Endothelial cell of umbilical vein (primary cell): ENCODE measurements at places on chromosomes 13 and 19.

DNA sequence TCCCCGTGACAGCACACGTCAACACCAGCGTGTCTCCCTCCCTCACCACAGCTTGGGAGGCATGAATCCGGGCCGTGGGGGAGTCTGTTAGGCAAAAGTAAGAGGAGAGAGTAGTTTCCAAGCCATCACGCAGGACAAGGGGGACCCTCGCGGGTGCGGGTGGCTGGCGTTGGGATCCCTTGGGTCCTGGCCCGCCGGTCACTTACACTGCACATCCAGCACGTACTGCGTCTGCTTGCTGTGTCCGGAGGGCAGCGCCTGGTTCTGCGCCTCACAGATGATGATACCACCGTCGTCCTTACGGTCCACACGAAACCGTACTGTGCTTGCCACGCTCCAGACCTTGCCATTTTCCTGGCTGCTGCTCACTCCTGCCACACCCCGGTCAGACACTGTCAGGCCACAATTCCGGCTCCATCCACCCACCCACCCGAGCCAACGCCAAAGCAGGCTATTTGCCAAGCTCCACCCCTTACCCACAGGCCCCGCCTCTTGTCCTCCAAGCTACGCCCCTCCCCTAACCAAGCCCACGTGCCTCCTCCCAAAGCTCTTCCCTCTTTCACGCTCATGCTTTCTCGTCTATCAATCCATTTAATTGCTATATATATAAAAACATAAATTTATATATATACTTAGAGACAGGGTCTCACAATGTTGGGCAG is 6.6 kb upstream of the ZNF428 start:
- DNase-seq: no peak

- DNase-seq: no peak
Observed at GRCh38 chr19:38718747-38719543, 25.3 kb downstream of the CAPN12 start.

GRCh38 chr13:91347996-91348905 is 764 bp downstream of the MIR17HG start:
- peak; percentile 23 for DNase-seq

- DNase-seq: no peak
Observed at GRCh38 chr19:13762635-13763235, 1.6 kb upstream of the MRI1 start.

DNA sequence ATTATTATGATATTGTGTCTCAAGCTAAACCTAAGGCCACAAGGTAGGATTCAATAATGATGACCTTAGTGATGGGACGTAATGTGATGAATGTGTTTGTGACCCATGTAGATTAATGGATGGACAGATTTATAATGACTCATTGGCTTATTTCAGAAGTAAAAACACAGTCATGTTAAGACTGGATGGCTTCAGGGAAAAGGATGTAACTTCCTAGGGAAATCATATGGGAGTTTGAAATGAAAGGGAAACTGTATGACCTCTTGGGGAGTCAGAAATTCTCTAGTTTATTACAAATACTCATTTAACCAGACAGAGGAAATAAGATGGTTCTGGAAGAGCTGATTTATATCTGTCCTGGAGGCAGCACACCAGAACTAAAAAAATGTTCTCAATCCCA is 2.9 kb downstream of the EDNRB start:
- no peak for DNase-seq

- no peak for DNase-seq
Observed at GRCh38 chr13:25174304-25174703, 2.2 kb upstream of the AMER2 start.

DNA sequence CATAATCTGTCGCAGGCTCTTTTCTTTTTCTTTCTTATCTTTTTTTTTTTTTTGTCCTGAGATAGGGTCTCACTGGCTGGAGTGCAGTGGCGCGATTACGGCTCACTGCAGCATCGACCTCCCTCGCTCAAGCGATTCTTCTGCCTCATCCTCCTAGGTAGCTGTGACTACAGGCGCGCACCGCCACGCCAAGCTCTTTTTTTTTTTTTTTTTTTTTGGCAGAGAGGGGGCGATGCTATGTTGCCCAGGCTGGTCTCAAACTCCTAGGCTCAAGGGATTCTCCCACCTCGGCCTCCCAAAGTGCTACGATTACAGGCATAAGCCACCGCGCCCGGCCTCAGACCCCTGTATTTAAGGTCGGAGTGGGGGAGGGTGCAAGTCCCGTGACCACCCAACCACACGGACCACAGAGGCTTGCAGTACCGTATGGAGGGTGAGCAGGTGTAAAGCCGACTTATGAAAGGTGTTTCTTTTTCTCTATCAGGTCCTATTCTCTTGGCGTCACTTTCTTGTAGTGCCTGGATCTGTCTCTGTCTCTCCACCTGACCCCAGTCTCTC is 2.0 kb downstream of the PHLDB3 start:
- DNase-seq: no peak

- no peak for DNase-seq
Observed at GRCh38 chr13:32362574-32362973, 47.3 kb downstream of the BRCA2 start.

GRCh38 chr13:44969551-44970484 is 19.5 kb downstream of the NUFIP1 start:
- peak; percentile 66 for DNase-seq

DNA sequence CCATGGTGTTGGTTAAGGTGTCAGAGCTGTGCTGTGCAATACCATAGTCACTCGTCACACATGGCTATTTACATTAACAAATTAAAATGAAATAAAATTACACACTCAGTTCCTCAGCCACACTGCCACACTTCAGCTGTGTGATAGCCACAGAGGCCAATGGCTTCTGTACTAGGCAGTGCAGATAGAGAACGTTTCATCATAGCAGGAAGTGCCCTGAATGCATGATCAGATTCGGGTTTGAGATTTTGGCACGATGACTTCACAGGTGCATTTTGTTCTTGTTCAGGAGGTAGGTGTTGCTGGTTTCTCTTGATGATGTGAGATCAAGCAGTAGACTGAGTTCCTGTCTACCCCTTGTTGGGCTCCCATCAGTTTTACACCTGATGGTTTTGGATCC is 6.5 kb downstream of the ARMC6 start:
- no peak for DNase-seq

DNA sequence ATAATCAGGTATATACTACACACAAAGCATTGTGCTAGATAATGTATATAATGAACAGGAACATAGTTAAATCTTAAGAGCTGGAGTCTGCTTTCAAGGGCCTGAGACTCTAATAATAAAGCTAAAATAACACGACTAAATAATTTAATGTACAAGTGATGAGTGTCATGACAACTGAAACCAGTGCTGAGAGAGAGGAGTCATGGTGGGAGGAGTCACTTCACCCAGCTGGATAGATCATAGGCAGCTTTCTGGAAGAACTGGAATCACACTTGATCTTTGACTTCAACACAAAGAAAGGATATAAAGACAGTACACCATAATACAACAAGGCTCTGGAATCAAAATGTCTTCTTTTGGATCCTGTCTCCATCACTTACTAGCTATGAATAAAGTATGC is 7.1 kb downstream of the RBM26 start:
- no peak for DNase-seq
